ENCODE measurements at places on chromosomes 3 and 15.

- DNase-seq, result no peak
Measured at GRCh38 chr15:78985859-78986475, 41.1 kb upstream of the CTSH start.

- no peak for DNase-seq
Measured at GRCh38 chr3:73137736-73138403, 76.4 kb downstream of the EBLN2 start.

DNA sequence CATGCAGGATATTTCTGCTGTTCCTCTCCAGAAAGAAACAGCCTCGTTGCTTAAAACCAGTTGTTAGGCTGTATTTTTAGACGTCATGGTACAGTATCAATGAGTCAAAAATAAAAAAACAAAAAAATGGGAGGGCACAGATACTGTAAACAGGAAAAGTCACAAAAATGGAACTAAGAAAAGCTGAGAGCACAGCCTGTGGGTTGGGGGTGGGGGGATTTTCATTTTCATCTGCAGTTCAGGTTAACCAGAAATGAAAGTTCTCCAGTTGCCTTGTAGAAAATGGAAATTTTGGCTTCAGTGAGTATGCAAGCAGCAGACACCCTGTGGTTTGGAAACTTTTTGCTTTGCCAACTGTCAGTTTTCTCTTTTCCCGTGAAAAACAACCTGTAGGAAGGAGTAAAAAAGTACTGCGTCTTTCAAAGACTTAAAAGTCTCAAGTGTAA, 59.0 kb downstream of the FRMD4B start:
- DNase-seq, result no peak

- no peak for DNase-seq
Measured at GRCh38 chr15:77342807-77343206, 77.1 kb downstream of the PEAK1 start.

DNA sequence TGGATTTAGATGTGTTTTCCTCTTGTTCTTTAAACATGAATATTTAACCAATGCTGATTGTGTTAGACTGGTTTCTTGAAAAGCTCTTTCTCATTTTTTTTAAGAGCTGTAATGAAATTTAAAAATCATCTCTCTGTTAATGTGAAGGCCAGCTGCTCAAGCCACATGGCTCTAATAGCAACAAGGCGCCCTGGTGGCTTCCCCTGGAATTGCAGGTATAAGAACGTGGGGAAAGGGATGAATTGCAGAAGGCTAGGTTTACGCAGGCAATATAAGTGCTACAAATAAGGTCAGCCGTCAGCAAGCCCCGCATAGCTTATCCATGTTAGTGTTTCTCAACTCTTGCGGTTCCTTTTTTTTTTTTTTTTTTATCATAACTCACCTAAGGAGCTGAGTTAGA, 108.5 kb downstream of the SAMMSON start:
- DNase-seq, result peak; percentile 38
